ENCODE measurements at places on chromosomes 2 and 18.

DNA sequence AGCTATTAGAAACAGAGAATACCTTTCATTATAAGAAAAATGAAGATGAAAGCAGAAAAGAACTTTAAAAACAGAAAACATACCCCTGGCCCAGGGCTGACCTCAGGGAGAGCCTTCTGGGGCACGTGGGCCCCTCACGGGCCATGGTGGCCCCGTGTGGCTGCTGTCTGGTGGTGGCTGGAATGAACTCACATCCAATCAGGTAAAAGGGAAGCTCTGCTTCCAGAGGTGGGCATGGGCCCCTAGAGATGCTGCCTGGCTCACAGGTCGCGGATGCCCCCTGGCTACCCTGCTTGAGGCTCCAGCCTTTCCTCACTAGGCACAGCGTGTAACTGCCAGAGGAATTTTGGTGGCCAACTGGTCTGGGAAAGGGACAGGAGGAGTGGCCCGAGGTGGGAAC, 16.6 kb downstream of the SNORC start:
- peak; percentile 15 for DNase-seq

DNA sequence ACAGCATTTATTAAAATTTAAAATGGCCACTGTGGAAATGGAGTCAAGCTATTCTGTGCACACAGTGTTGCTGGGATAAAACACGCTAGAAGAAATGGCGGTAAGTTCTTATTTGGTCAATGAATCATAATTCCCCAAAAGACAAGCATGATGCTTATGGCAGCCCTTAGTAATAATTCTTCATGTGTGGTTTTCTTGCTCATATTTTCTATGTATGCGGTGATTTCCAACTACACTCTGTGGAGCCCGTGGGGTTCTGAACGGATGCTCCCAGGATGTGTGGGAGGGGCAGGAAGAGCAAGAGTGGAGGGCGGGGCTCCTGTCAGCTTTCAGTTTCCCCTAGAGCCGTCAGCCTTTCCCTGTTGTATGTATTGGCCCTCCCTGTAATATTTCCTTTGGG, 91.7 kb upstream of the RMDN2 start:
- DNase-seq, result no peak

GRCh38 chr2:150733051-150733618, 245.7 kb upstream of the RND3 start:
- no peak for DNase-seq

GRCh38 chr2:47218899-47219525, 63.9 kb upstream of the STPG4 start:
- no peak for DNase-seq

- no peak for DNase-seq
Measured at GRCh38 chr2:96265349-96265839, 403 bp downstream of the TMEM127 start.

DNA sequence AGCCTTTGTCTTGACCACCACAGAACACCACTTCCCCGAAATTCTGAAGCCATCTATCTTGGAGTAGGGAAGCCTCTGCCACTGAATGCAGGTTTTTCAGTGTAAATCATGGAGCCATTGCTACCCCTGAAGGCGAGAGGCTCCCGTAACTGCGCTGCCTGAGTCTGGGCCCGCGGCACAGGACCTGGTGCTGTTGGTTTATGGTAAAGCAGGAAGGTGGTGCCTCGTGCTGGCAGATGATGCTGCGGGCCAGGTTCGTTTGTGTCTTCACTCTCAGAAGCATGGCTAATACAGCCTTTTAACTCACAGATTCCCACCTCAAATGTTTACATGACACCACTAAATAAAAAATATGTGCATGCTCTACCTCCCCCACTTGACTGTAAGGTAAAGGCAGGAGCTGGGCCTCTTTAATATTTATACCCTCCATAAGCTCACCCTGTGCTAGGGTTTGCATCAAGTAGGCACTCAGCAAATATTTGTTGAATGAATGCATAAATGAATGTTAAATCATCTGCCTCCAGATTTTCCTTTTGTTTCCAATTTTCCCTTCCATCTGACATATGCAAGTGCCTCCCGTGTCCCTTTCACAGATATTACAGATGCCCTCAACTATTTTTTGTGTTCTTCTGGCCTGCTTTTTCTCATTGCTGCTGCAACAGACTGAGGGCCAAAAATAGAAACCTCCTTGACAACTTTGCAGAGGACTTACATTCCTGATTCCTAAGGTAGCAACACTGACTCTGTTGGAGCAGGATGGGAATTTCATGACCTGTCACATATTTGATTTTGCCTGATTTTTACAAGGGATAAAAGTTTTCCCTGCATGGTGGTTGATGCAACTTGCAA, 83.5 kb upstream of the CPO start:
- DNase-seq, result no peak

DNA sequence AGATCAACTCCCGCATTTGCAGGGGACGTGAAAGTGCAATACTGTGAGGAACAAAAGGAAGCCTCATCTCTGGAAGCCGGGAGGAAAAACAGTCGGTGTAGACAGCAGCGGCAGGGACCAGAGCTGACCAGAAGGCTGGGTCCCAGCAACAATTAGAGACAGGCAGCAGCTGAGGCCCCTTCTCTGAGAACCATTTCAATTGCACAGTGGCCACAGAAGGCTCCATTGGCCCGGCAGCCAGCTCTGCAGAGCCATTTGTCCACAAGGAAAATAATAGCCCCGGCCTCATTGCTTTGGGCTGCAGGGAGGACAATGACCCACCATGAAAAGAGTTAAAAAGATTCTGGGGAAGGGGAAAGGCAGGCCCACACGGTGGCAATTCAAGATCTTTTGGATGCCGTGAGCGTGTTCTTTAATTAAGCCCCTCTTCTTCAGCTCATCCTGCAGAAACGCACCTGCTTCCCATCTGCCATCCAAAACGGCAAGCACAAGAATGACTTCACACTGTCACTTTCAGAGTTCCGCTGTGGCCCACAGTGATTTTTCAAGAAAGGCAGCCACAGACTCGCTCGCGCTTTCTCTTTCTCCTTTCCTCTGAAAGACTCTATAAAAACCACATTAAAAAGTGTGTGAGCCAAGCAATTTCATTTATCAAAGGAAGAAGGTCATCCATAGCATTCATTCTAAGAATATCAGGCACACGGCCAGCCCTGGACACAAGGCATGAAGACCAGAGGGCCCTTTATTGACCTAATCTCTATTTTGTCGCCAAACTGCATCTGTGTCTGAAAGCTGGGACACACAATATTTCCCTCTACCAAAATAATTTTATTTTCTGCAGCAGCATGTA, 293.6 kb downstream of the SOX11 start:
- DNase-seq, result no peak

- no peak for DNase-seq
Measured at GRCh38 chr2:199940373-199940772, 14.9 kb downstream of the TYW5 start.

- DNase-seq, result no peak
Measured at GRCh38 chr18:32461709-32462272, 8.9 kb downstream of the GAREM1 start.

DNA sequence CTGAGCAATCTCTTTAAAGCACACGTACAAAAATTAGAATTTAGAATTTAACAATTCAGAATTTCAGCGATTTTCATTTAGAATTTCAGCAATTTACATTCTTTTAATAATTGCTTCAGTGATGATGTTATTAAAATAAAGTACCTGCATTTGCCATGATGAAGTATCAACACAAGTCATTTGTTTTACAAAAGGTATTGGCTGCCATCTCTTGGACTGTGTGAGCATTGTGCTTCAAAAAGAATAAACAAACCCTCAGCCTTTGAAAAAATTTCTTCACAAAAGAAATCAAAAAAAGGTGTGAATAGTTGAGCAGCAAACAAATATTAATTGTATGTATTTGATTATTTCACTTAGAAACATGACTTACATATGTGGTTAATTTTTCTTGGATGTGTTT, 27.1 kb upstream of the ZC3H15 start:
- DNase-seq, result no peak

DNA sequence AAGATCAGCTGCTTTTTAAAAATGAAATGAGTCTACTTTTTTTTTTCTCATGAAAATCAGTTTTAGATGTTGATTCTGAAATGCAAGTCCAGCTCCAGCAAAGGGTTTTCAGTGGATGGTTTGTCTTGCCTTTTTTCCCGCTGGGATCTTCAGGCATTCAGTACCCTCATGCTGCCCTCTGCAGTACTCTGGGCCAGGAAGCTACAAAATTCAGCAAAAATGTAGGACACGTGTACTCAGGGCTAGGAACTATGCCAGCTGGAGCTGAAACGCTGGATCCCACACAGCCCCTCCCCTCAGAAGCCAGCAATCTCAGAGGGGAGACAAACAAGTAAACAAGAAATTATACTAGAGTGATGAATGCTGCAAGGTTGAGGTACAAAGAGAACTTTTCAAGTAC, 97.3 kb downstream of the MMADHC start:
- DNase-seq, result peak; percentile 33
